ENCODE measurements at places on chromosomes 6 and 20.

GRCh38 chr6:111871207-111871606 is 2.0 kb downstream of the FYN start:
- no peak for DNase-seq

DNA sequence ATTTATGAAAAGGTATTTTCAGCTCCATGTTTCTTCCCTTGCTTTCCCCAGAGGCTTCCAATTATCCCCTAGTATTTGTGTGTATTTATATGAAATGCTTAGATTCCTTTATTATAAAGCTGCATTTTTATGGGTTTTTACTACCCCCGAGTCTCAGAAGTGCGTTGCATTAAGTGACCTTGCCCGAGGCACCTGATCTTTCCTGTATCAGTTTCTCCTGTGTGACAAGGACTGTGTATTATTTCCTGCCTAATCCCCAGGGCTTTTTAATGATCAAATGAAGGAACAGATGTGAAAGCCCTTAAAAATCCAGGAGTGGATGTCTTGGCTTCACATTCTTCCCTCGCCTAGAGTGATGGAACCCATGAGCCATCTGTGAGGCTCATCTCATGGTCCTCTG is 118.8 kb downstream of the TULP4 start:
- no peak for DNase-seq

GRCh38 chr6:162750776-162751175 is 23.0 kb downstream of the PACRG start:
- no peak for DNase-seq

- DNase-seq = no peak
These were observed 35.6 kb upstream of the TAGAP start for GRCh38 chr6:159080217-159080976.

- DNase-seq = no peak
These were observed 14.8 kb downstream of the SRSF3 start for GRCh38 chr6:36608788-36609563.

DNA sequence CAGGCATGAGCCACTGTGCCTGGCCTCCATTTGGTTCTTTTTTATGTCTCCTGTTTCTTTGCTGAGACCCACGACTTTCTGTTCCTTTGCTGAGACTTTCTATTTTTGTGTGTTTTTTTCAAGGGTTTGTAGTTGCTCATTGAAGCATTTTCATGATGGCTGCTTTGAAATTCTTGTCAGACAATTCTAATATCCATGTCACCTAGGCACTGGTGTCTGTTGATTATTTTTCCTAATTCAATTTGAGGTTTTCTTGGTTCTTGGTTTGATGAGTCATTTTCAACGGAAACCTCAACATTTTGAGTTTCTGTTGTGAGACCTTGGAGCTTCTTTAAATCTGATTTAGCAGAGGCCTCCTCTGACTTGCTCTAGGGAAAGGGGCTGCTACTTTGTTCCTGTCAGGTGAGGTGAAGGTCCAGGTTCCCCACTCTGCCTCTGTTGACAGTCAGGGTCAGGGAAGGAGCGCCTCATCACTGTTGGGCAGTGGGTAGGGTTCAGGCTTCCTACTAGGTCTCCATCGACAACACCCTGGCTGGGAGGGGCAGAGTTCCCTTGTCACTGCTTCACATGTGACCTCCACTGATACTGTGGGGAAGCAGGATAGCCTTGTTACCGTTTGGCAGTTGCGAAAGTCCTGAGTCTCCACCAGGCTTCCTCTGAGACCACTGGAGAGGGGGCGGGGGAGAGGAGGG is 67.2 kb upstream of the RNF24 start:
- DNase-seq = no peak

- no peak for DNase-seq
These were observed at the start of gene HAO1 for GRCh38 chr20:7940341-7940740. Gene HAO1, minus strand, starts transcription at chr20:7940458. Its CDS starts 36 bp downstream, at chr20:7940422.

DNA sequence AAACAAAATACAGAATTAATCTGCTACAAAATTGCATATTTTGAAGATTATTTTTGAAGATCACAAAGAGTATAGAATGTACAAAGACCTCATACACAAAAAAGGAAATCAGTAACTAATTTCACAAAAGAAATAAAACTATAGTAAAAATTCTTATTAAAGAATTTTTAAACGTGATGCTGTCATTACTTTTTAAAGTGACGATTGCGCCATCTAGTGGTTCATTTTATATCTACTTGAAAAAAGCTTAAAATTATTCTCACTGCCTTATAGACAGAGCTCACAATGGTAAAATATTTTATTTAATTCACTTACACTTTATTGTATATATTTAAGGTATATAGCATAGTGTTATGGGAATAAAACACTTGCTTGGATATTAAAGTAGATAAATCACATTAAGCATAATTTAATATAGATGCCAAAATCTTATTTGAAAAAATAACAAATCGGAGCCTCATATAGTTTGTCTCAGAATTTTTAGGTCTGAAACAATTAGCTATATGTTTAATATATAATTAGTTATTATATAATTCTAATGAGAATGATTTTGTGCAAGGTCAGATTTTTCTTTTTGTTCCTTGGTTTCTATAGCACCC is 128.8 kb downstream of the PHF3 start:
- DNase-seq = no peak

DNA sequence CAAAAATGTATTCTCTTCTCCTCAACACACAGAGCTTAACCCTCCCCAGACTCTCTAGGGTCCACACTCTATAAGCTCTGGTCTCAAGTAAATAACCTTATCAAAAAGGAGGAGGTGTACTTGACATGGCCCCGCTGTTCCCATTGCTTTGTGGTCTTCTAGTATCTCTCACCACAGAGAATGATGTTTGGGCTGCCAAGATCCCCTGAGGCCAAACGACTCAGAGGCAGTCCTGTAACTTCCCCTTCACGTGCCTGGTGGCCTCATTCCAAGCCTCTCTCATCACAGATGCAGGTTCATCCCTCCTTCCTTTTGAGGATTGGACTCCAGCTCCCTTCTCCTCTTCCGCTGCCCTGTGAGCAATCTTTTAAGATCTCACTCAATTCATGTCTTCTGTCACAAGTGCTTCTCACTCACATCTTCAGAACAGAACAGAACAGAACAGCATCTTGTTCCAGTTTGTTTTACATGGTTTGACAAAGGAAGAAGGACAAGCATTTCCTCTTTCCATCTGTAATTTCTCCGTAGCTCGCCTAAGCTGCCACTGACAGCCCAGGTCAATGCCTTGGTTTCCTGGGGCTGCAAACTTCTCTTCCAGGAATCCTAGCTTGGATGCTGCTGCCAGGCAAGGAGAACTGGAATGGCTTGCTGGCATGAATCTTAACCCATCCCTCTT is 541.5 kb downstream of the CD83 start:
- no peak for DNase-seq

GRCh38 chr6:77040568-77041195 is 422.6 kb downstream of the HTR1B start:
- no peak for DNase-seq

DNA sequence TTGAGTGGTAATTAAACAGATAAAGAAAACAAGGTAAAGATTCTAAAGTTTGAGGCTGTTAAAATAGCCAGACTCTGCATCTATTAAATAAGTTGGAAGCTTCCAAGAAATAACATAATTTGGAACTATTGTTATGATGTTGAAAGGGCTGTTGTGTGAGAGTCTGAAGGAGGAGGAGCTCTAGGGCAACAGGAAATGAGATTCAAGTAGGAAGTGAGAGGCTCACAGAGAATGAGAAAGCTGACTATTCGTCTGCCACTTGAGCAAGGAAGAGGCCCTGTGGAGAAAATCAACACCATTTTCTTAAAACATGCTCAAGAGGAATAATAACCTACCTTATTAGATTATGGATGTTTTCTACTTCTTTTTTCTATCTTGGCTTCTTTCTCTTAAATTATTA is 185.2 kb downstream of the SLC24A3 start:
- DNase-seq = no peak

- DNase-seq = no peak
These were observed 1277.2 kb upstream of the GJE1 start for GRCh38 chr6:140855520-140855919.

DNA sequence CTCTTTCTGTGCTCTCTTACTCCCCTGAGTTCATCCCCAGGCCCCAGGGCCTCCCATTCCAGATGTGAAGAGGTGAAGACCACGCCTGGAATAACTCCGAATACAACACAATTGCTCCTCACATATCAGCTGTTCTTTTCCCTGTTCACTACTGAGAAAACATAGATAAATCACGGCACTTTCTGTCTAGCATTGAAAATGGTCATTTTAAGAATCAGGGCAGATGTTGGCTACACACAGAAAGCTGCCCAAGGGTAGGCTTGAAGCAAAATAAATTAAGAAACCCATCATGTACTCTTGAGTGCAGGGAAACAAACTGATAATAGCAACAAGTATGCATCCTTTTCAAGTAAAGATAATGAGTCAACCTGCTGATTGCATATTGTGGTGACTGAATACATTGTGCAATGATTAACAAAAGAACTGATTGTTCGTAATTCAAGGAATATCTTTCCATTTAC is 382.5 kb downstream of the PRKN start:
- no peak for DNase-seq

DNA sequence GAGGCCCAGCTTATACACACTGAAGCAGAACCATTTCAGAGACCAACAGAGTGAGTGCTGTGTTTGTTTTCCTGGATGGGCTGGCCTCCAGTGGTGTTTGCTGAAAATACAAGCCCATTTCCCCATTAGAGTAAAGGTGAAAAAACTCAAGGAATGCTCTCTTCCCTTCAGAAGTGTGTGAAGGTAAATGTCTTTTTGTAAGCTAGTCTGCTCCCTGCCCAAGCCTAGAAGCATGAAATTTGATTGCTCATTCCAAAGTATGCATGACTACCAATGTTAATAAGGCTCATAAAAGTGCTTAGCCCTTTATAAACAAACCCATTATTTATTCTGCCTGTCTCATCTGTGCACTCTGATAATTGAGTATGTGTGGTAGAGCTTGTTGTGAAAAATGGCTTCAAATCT is 59.1 kb downstream of the ADGRF1 start:
- DNase-seq = no peak

DNA sequence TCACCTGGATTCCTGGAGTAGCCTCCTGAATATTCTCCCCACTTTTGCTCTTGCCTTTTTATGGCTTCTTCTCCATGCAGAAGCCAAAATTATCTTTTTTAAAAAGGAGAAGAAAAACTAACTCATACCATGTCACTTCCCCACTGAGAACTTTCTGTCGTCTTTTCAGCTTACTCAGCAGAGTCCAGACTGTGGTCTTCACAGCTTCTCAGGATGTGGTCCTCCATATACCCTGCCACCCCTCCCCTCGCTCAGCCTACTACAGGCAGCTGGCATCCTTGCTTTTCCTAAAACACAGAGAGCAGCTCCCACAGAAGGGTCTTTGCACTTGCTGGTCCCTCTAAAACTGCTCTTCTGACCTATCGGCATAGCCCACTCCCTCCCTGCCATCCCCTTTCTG is 89.4 kb upstream of the ISM1 start:
- DNase-seq = no peak

DNA sequence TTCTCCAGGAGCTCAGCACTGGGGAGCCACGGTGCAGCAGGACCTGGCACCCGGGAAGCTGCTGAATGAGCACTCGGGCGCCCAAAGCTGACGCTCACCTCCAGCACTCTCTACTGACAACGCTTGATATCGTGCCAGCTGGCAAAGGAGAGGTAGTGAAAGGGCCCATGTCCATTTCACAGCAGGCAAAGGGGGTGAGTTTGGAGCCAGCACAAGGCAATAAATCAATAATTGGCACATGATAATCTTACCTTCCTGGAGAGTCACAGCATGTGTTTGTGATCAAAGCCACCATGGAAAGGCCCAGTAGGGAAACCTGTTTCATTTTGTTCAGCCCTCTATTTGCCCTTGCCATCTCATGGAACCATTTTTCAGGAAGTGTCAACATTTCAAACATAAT is 23.3 kb upstream of the SMIM26 start:
- DNase-seq = no peak

- DNase-seq = no peak
These were observed 252.8 kb upstream of the PLN start for GRCh38 chr6:118295336-118295735.

DNA sequence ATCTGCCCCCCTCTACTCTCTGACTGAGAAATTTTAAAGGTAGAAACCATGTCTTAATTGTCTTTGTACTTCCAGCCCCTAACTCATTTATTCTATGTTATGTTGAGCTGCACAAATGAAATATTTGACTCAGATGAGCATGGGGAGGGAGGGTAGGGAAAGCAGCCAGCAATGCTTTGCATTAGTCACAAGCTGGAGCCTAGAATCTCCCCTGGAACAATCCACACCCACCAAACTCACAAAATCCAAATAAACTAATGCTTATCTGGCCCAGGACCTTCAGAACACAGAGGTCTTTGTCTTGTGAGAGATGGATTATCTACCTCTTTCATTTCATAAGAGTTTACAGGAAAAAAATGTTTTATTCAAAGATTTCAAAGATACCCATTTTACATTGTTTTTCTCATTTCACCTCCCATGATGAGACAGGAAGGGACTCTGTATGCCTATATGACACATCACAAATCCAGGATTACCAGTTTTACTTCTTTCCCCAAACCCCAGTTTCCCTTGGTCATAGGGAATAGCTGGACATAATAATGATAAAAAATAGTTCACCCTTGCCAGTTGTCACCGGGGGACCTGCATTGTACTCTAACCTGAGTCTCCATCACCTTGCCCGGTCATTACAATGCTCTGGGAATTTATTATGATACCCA is 466.9 kb downstream of the KIF16B start:
- DNase-seq = no peak

DNA sequence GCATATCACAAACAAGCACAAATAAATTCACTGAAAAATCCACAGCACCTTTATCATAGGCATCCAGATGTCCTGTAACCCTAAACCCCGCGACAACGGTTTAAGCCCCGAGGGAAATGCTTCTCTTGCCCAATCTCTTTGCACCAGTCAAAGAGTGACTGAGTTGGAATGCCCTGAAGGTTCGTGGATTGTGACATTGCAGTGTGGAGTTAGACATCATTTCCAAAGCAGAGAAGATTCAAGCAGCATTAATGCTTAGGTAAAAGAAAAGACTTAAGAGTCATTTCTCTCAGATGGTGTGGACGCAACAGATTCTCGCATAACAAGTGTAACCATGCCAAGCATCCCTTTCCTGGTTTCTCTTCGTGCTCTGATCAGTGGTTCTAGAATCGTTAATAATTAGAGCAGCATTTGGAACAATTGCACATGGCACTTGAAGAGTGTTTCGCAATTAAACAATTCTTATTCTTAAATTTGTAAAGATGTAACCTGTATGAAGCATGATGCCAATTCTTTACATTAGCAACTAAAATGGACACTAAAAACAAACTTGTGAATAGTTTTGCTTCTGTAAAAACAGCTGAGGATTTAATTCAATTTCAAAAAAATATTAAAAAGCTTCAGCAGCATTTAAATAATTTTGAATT is 121.6 kb downstream of the HIVEP2 start:
- no peak for DNase-seq

DNA sequence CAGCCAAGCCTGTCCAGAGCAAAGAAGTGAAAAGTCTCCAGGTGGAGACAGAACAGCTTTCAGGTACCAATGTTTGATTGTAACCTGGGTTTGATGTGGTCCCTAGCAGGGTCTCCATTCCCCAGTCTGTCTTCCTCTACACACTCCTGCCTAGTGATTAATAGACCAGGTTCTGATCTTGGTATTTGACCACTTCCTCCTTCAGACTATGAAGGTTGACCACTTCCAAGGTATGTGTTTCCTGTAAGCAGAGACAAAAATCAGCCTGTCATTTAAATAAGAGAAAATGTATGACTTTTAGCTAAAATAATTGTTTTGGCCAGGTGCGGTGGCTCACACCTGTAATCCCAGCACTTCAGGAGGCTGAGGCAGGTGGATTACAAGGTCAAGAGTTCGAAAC is 41.8 kb upstream of the TOP1 start:
- DNase-seq = no peak

Data from cortex of kidney (tissue), 1 donor.